ENCODE measurements at places on chromosomes 7 and 10.

DNA sequence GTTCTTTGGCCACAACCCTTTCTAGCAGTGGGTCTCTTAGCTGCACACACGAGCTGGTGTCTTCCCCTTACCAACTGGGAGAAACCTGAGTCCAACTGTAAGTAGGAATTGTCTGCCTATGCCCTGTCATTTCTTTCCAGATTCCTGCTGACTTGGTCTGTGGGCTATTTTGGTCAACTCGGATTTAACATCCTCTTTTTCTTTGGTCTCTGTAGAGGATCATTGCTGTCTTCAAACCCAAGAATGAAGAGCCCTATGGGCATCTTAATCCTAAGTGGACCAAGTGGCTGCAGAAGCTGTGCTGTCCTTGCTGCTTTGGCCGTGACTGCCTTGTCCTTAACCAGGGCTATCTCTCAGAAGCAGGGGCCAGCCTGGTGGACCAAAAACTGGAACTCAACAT, 10.3 kb downstream of the PI4K2A start:
- no peak for DNase-seq

DNA sequence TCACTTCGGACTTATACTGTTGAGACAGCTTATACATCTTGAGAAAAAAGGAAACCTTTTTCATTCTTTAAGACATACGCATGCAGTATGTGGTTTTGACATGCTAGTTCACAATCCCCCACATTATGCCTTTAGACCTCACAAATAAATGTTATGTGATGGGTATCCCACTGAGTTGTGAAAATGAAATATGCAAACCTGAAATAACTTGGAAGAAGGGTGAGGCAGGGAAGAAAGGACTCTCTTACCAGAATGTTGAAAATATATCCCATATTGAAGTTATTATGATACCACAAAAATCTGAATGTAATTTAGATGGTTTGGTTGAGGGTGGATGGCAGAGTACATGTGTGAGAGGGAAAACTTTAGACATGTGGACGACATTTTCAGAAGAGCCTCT, 379.8 kb downstream of the BBS9 start:
- DNase-seq, result no peak

DNA sequence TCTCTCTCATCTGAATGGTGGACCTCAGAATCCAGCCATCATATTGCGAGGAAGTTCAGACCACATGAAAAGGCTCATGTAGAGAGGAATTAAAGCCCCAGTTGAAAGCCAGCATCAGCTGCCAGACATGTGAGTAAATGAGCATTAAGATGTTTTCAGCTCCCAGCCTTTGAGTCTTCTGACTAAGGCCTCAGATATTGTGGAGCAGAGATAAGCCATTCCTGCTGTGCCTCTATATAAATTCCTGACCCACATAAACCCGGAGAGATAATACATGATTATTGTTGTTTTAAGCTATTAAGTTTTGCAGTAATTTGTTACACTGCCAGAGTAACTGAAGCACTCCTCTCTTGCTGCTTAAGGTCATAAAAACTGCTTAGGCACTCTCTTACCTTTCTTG, 14.6 kb downstream of the FAM149B1 start:
- no peak for DNase-seq

DNA sequence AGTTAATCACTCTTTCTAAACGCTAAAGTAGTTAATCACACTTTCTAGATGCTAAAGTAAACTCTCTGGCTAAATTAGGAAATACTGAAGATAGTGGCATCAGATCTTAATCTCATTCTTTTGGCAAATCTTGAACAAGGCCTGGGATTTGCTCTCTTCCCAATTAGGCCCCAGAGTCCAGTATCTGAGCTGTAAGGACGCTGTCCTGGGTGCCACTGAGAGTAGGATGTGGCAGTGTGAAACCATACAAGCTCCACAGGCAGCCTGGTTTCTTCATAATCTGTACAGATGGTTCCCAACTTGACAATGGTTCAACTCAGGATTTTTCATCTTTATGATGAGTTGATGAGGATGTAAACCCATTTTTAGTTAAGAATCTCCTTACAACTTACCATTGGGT, 36.9 kb downstream of the GRB10 start:
- no peak for DNase-seq

DNA sequence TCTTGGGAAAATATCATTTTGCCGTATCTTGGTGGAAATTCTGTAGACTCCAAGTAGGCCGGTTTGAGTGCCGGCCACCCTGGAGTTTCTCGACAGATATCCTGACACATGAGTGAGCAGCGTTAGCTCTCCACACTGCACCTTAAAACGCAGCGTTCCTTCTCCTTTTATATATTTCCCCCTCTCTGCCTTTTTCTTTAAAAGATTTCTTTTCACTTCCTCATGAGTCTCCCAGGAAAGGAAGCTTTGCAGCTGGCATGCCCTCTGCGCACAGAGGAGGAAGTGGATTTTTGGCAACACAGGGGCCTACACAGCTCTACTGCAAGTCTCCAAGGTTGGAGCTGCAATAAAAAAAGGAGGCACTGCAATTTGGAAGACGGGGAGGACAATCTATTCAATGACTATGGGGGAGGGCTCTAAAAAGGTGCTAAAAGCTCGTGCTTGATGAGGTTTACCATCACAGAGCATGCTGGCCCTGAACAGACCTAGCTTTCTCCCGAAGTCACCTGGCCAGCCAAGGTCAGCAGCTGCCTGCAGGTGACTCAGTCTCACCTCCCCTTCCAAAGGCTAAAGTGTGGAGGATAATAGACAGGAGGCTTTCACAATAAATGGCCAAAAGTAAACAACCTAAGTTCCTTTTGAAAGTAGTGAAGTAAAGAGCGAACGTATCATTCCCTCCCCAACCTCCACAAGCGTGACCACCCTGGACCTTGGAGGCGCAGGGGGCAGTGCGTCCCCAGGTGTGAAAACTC, 252.8 kb downstream of the ZMYND11 start:
- DNase-seq, result no peak

GRCh38 chr10:11197878-11198277, 180.2 kb downstream of the CELF2 start:
- no peak for DNase-seq

- DNase-seq, result no peak
These were observed 41.7 kb downstream of the COBL start for GRCh38 chr7:51274955-51275354.

Data from activated CD4-positive, alpha-beta T cell treated with anti-CD3 and anti-CD28 coated beads for 1 hour (primary cell).